ENCODE measurements at places on chromosomes 7 and 10.

- DNase-seq = peak; percentile 58
Measured at GRCh38 chr7:8035647-8036518, 67.3 kb downstream of the GLCCI1 start.

GRCh38 chr7:95840953-95841950 lies 68.9 kb downstream of the DYNC1I1 start:
- peak; percentile 24 for DNase-seq

DNA sequence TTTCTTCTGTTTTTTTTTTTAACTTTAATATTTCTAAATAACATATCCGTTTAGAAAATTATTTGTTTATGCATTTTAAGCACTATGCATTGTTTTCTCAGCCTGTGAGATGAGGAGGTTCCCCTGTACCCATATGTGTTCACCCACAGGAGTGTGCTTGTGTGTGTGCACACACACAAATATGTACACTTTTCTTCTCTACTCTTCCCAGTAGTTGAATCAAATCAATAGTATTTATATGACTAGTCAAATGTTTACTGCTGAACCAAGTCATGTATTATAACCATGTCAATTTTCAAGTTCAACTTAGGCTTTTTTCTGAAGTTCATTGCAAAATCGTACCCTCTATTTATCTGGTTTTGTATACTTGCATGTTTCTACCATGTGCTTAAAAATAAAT lies 37.3 kb downstream of the HDAC9 start:
- DNase-seq = no peak

- no peak for DNase-seq
Measured at GRCh38 chr10:125911145-125911544, 14.8 kb downstream of the FANK1 start.

- no peak for DNase-seq
Measured at GRCh38 chr10:110553905-110554304, 13.6 kb upstream of the SMC3 start.

DNA sequence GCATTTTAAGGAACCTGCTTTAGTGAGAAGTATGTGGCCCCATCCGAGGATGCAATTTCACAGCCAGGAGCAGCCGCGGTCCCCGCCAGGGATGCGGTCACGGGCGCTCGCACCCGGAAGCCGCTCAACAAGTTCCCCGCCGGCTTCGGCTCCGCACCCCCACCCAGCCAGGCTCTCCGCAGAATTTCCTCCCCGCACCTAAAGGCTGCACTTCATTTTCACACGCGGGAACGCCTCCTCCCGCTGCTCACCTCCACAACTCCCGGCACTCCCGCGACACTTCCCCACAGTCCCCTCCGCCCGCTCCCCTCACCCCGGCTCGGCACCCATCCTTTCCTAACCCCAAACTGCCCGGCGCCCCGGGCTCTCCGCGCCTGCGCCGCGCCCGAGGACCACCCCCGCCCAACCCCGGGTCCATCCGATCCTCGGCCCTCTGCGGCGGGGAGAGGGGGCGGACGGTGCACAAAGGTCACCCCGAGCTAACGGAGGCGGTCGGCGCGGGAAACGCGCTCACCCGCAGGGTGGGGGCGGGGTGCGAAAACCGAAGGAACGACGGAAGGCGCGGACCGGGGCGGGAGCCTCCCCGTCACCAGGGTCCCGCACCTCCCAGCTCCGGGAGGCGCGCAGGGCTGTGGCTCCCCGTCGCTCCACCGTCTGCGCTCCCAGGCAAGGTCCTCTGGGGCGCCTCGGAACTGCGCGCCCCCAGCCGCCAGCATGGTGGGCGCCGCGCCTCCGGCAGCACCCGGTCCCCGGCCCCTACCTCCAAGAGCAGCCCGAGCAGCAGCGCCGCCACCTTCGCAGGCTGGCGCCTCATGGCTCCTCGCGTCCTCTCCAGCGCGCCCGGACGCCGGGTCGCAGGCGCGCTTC lies 558 bp downstream of the VOPP1 start:
- DNase-seq = peak; percentile 63

DNA sequence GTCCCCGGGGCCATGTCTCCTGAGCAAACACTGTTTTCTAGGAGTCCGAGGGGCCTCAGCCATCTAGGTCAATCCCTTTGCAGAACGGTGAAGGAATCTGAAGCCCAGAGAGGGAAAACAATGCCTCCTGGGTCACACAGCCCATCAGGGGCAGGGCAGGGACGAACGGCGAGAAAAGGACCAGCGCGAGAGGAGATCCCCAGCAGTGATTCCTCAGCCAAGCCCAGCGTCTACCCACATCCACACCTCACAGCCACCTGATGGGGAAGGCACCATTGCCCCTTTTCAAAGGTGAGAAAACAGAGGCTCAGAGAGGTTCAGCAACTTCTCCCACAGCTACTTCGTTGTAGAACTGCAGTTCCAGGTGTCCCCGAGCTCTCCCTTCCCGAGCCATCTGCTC lies 17.9 kb upstream of the PSMG3 start:
- DNase-seq = no peak

DNA sequence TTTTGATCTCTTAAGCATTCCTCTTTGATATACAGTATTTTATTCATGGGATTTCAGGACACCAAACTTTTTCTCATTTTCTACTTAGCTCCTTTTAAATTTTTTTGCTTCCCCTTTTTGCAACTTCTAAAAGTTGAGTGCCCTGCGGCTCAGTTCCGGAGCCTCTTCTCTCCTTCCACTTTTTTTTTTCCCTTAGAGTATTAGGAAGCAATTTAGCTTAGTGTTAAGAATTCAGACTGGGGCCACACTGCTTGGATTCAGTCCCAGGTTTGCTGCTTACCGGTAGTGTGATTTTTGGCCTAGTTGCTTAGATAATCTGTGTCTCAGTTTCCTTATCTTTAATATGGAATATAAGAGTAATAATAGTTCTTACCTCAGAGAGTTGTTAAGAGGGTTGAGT lies 3.4 kb downstream of the STAM start:
- DNase-seq = no peak

GRCh38 chr7:117809958-117810357 lies 63.3 kb downstream of the CTTNBP2 start:
- no peak for DNase-seq

DNA sequence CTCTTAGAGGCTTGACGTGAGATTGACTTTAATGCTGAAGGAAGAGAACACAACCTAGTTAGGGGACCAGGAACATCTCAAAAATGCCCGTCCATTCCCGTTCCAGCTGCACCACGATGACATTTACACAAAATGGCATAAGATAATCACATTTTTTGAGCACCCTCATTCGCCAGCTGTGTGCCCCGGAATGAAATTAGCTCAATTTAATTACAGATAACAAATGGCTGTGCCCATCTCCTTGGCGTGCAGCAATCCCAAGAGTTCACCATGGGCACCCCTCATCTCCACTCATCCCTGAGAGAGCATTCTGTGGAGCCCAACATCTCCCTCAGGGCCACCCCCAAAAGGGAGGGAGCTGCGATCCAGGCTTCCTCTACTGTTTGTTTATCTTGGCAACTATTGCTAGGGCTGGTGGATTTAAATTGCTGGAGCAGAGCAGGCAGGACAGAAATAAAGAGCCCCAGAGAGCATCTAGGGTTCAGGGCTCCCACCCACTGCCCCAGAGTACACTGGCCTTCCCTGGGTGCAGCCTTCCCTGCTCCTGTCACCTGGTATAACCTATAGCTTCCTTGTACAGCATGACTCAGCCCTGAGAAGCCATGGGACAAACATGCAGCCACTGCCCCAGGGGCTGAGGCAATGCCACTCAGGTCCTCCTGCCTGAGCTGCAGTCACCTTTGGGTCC lies 263.5 kb downstream of the ZEB1 start:
- peak; percentile 52 for DNase-seq

DNA sequence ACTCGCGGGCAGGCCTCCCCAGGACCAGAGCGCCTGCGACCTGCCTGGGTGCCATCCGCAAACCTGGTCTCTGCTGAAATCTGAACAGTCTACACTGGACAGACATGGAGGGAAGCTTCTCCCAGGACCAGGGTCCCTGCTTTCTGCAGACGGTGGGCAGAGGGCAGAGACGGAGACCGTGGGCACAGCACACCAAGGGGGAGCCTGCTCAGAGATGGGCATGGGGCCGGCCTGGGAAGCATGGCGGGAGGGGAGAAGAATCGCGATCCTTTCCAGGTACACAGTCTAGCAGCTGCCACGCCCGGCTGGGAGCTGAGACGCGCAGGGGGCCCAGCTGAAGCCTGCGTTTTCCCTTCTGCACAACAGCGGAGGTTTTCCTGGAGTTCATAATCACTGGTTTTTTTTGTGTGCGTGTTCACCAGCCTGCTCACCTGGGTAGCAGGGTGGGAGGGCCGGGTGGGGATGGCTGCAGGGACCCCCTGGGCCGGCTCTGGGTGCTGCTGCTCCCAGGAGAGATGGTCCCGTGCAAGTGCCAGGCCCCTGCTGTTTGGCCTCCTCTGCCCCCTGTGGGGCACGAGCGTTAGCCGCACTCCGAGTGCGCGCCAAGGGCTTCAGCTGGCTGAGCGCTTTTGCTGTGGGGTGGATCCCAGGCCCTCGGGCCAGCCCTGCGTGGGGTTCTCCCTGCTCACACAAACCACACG lies 448.8 kb downstream of the DNAJB6 start:
- no peak for DNase-seq

DNA sequence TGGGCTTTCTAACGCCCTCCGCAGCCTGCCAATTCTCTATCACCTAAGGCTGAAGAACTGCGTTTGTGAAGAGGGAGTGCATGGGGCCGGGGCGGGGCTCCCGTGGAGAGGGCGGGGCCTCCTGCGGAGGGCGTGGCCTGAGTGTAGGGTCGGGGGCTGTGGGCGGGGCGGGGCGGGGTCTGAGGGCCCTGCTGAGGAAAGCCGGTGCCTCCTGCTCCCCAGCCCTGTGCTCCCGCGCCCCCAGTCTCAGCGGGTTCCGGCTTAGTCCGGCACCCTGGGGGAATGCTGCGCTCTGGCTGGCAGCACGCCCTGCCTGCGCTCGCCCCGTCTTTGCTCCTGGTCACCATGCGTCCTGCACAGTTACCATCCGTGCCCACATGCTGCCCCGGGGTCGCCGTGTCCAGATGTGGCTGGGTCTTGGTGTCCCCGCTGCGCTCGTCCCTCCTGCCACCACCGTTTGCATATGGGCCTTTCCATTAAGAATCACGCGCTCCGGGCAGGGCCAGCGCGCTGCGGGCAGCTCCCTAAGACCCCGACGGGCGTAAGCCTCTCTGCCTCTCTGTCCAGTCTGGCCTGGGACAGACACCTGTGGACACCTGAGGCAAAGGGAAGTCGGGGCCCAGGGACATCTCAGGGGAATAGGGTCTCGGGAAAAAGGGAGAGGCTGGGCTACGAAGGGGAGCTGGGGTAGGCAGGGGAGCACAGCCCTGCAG lies 144.0 kb upstream of the RET start:
- no peak for DNase-seq

DNA sequence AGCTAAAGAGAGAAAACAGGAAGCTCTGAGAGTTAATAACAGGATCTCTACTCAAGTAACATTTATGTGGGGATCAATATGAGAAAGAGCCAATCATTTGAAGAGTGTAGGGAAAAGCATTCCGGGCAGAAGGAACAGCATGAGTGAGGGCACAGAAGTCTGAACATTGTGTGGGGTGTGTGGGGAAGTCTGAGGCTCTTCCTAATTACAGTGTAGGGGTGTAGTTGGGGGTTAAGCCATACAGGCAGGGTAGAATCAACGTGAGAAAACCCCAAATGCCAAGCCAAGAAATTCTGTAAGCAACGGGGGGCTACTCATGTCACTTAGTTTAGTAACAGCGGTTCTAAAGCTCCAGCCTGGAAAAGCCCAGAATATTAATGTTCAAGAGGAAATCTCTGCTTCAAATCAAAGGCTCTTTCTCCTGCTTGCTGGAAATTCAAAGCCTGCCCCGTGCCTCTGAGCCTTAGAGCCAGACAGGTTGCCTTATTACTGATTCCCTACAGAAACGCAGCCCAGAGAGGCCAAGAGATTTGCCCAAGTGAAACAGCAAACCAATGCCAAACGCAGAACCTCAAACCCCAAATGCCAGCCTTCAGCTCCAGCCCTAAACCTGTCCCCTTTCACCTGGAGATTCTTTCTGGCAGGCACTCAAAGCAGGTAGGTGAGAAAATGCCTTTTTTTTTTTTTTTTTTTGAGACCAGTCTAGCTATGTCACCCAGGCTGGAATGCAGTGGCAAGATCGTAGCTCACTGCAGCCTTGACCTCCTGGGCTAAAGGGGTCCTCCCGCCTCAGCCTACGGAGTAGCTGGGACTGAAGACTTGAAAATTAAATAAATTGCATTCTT lies 36.1 kb downstream of the DNAJB12 start:
- no peak for DNase-seq

DNA sequence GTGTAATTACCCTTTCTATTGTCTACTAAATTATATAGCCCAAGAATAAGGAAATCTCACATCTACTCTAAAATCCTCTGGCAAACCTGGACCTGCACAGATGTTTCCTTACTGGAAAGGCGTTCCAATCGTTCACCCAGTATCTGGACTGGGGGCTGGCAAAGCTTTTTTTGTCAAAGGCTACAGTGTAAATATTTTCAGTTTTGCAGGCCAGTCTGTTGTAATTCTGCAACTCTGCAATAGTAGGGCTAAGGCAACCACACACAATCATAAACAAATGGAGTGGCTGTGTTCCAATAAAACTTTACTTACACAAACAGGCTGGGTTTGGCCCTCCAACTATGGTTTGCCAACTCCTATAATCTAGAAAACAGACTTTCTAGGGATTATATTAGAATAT lies 56.2 kb downstream of the GLI3 start:
- peak; percentile 29 for DNase-seq

GRCh38 chr7:129205987-129206785 lies 17.8 kb downstream of the SMO start:
- no peak for DNase-seq

- DNase-seq = no peak
Measured at GRCh38 chr7:157930926-157931466, 594.2 kb downstream of the DNAJB6 start.

GRCh38 chr10:130193493-130194193 lies 57.5 kb downstream of the GLRX3 start:
- no peak for DNase-seq

GRCh38 chr7:100017300-100017699 lies 1.9 kb downstream of the ZKSCAN1 start:
- peak; percentile 33 for DNase-seq

GRCh38 chr7:158094671-158095226 lies 492.9 kb downstream of the PTPRN2 start:
- no peak for DNase-seq

DNA sequence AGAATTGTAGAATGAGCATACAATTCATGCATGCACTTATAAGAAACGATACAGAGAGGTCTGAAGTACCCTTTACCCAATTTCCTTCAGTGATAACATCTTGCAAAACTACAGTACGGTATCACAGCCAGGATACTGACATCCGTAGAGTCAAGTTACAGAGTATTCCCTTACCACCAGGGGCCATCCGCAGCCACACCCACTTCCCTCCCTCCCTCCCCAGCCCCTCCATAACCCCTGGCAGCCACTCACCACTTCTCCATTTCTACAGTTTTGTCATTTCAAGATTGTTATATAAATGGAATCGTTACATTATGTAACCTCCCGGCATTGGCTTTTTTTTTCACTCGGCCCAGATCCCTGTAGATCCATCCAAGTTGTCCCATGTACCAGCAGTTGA lies 113.6 kb upstream of the RET start:
- DNase-seq = no peak

- DNase-seq = no peak
Measured at GRCh38 chr10:48701941-48702340, 17.3 kb downstream of the WDFY4 start.

- DNase-seq = peak; percentile 71
Measured at GRCh38 chr7:100694098-100694745, at the start of gene GIGYF1. GIGYF1 (minus strand) TSS chr7:100694250; CDS start chr7:100688238, 6,012 bp downstream.

GRCh38 chr7:55464422-55464821 lies 99.3 kb downstream of the LANCL2 start:
- DNase-seq = no peak
